ENCODE measurements at places on chromosomes 16 and 17.
A peak's percentile ranks its signal among the peaks of the same experiment; 100 is the strongest.

- DNase-seq = no peak
Observed at GRCh38 chr17:81150377-81151077, 14.8 kb upstream of the PVALEF start.

GRCh38 chr16:66491716-66492064, 58.2 kb downstream of the TK2 start:
- no peak for DNase-seq

DNA sequence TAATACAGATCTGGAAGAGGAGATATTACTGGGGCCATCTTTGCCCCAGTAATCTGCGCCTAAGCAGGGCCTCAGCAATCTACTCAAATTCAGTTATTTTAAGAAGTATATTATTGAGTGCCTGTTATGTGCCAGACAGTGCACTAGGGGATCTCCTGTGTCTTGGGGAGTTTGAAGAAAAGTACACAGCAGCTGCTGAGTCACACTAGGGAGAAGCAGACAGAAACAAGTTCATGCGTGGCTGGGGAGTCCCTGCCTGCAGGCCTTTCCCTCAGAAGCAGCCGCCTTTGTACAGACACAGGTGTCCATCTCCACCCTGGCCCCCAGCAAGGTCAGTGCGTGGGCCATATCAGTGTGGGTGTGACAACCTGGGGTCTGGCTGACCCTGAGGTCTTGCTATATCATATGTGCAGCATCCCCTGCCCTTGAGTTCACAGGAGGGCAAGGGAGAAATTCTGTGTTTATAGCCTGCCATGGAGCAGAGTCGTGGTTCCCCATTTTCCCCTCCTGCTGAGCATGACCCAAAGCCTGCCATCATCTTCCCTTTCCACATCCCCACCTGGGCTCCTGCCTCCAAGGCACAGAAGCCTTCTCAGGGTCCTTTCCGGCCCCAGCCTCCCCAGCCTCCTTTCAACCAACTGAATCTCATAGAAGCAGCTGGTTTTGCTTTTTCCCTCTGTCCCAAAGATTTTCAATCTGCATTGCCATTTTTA, 229.9 kb upstream of the SDK2 start:
- no peak for DNase-seq

- no peak for DNase-seq
Observed at GRCh38 chr17:5816491-5817070, 232.3 kb upstream of the NLRP1 start.

- peak; percentile 65 for DNase-seq
Observed at GRCh38 chr16:67447508-67448076, 16.7 kb downstream of the HSD11B2 start.

GRCh38 chr16:67718668-67719047, 458 bp downstream of the GFOD2 start:
- no peak for DNase-seq

DNA sequence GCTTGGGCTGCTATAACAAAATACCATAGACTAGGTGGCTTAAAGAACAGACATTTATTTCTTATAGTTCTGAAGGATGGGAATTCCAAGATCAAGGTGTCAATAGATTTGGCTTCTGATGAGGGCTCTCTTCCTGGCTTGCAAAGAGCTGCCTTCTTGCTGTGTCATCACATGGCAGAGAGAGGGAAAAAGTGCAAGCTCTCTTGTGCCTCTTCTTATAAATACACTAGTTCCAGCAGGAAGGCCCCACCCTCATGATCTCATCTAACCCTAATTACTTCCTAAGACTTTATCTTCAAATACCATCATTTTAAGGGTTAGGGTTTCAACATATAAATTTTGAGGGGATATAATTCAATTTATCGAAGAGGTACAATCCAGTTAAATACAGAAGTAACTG, 30.6 kb downstream of the ABCA9 start:
- no peak for DNase-seq

- DNase-seq = no peak
Observed at GRCh38 chr16:1127971-1128715, 24.8 kb upstream of the CACNA1H start.

DNA sequence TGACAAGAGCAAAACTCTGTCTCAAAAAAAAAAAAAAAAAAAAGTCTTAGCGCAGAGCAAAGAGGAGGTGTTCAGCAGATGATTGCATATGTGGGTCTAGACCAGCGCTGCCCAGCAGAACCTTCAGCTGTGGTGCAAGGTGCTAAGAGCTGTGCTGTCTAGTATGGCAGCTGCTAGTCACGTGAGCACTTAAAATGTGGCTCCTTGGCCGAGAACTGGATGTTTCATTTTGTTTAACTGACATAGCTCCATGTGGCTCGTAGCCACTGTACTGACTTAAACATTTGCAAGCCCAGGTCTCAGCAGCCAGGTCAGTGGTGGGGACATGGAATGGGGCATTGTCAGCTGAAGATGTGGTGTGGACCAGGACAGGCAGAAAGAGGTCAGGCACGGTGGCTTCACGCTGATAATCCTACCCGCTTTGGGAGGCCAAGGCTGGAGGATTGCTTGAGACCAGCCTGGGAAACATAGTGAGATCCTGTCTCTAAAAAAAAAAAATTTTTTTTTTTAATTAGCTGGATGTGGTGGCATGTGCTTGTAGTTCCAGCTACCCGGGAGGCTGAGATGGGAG, 9.2 kb downstream of the C1QTNF1 start:
- no peak for DNase-seq

DNA sequence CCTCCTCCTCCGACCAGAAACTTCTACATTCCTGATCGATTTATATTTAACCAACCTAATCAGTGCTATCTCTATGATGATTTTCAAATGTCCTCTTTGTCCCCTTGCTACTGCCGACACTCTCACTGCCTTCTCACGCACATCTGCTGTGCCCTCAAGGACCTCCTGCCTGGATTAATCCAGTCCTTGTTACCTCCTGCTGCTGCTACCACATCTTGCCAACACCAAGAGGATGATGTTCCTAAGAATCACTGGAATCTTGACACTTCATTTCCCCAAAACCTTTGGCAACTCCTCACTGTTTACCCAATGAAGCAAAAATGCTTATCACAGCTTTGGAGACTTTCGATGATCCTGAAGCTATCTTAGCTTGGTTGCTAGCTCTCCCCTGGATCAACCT, 287.3 kb upstream of the AXIN2 start:
- DNase-seq = no peak

- DNase-seq = peak; percentile 65
Observed at GRCh38 chr17:67390646-67391361, 13.7 kb downstream of the PITPNC1 start.

DNA sequence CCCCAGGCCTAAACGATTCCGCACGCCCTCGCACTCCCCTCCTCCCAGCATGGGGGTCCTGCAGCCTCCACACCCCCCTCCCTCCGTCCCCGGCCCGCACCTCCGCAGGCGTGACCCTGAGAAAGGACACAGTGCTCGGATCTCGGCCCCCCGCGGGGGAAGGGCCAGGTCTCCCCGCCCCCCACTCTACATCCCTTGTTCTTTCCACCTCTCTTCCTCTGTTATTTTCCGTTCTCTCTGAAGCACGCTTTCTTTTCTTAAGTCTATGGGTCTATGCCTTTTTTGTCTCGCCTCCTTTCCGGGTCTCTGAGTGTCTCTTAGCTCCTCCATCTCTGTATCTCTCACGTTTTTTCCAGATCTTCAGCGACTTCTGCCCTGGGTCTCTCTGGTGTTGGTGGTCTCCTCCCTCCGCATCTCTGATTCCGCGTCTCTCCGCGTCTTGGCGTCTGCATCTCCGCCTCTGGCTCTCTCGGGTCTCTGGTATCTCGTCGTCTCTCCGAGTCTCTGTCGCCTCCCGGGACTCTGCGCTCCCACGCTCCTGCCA, 2.1 kb upstream of the HES7 start:
- DNase-seq = peak; percentile 47

DNA sequence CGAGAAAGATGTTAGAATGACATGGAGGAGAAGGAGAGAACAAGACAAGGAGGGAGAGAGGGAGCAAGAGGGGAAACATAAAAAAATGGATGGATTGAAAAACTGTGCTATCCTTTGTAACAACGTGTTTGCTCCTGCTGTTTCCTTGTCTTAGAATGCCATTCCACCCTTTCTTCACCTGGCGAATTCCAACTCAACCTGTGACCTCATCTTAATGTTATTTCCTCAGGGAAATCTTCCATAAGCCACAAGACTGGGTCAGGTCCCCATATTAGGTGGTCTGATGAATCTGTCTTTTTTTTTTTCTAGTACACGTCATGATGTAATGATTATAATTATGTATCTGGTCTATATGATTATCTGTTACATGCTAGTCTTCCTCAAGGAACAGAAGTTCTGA, 195.0 kb upstream of the MAF start:
- no peak for DNase-seq

DNA sequence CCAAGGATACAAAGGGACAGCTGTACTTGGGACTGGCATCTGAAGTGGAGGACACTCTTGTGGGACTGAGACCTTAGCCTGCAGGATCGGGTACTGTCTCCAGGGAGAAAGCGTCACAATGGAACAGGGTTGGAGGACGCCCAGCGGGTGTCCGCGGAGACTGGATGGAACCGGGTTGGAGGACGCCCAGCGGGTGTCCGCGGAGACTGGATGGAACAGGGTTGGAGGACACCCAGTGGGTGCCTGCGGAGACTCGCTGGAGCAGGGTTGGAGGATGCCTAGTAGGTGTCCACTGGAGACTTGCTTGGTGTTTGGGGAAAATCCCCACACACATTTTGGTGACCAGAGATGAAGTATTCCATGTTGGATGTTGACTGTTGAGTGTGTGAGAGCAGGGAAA, at the start of gene MYADML2:
Gene MYADML2, minus strand, starts transcription at position 45 of the 400 bp plus-strand sequence. CDS start 5,492 bp downstream, outside the sequence.
- no peak for DNase-seq

DNA sequence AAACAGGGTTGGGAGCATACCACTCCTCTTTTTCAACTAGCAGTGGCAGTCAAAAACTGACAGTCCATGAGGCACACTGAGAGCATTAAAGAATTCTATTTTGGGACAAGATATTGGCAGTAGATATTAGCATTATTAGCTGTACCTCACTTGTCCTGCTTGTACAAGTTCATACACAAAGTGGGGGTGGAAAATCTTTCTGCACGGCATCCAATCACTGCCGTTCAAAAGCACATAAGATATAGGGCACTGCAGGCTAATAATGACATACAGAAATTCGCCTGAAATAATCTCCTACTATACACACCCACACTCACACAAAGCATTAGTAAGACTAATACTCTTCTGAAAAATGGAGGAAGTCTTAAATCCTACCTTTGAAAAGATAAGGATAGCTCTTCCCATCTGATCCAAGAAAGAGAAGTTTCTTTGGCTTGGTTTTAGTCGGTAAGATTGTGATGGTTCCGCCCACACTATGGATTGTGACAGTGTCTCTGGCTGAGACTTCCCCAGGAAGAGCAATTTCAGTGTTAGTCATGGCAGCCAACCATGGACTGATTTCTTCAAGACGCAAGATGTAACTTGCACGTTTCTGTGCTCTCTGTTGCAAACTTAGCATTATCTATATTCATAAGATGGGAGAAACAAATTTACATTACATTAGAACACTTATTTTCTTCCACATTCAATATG, 40.6 kb upstream of the ARL6IP1 start:
- DNase-seq = no peak

GRCh38 chr16:19850131-19850817, 34.4 kb downstream of the GPRC5B start:
- no peak for DNase-seq

- no peak for DNase-seq
Observed at GRCh38 chr17:38874505-38875400, 4.9 kb downstream of the LASP1 start.

DNA sequence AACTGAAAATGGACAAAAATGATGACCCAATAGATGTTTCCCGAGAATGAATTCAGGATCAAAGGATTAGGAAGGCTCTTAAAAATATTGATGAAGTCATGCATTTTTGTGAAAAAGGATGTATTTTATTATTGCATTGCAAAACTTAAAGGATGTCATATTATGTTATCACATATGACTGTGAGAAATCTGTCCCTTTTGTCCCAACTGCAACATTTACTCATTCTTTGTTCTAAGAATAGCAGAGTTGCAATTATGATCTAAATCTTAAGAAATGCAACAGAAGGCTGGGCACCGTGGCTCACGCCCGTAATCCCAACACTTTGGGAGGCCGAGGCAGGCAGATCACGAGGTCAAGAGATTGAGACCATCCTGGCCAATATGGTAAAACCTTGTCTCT, 13.1 kb upstream of the MYH13 start:
- no peak for DNase-seq

DNA sequence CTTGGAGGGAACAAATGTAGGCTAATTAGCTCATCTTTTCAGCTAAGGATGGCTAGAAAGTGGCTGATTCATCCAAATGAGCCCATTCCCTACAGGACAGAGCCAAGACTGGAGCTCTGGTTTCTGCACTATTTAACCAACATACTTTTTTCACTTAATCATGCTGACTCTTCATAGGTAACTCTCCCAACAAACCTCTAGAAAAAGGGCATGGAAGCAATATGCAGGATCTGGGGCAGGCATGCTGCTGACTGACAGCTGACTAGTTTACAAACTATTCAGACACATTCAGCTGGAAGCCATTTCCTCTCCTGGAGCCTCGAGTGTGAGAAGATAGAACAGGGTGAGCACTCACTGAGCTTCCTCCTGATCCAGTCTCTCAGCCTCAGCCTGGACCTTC, 6.2 kb downstream of the BECN1 start:
- no peak for DNase-seq

GRCh38 chr17:63984236-63984635, 11.5 kb upstream of the SCN4A start:
- no peak for DNase-seq

DNA sequence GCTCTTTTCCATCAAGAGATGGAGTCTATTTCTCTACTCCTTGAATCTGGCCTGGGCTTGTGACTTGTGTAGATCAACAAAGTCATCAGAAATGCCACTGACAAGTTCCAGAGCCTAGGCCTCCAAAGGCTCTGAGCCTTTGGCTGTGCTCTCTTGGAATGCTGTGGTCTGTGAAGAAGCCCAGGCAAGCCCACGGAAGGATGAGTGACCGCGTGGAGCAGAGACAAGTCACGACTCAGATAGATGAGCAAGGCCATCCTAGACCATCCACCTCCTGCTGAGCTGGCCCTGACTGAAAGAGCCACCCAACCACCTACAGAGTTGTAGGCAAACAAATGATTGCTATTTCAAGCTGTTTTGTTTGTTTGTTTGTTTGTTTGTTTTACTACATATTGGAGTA, 11.6 kb upstream of the ICAM2 start:
- no peak for DNase-seq

- DNase-seq = no peak
Observed at GRCh38 chr16:87465306-87465705, 27.5 kb downstream of the ZCCHC14 start.

DNA sequence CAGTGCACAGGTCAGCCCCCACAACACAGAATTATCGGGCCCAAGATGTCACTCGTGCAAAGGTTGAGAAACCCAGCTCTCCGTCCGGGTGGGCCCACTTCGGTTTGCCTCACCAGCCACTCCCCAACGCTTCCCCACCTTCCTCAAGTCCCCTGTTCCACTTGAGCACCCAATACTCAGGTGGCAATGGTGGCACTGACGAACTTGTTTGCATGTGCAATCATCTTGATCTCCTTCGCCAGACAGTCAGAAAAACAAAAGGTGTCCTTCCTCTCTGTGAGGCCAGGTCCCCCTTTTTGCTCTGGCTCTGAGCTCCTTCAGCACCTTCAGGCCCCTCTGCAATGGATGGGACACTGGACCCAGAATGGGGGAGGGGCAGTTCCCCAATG, 3.7 kb downstream of the GGA2 start:
- DNase-seq = no peak

GRCh38 chr17:1206026-1206777, 26.4 kb upstream of the ABR start:
- DNase-seq = no peak

- no peak for DNase-seq
Observed at GRCh38 chr17:36124879-36125824, 21.5 kb downstream of the CCL4 start.
